ENCODE measurements at places on chromosomes 5 and 9.
A peak's percentile ranks its signal among the peaks of the same experiment; 100 is the strongest.

DNA sequence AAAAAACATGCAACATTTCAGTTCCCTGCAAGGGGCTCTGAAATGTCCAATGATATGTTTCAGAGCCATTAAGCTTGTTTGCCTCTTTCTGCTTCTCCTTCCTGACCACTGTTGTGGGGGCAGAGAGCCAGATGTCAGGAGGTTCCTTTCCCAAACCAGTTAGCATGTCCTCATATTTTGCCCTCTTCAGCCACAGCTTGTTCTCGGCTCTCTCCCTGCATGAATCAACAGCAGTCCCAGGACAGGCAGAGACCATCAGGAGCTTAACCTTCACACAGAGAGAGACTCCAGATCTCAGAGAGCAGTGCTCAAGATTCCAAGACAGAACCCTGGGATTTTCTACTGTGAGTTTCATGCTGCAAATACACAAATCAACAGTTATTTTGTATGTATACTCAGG, 218.5 kb downstream of the COMMD10 start:
- peaks cover 4% of the 10 kb centered on the region for H3K36me3 ChIP-seq
- H3K4me3 ChIP-seq, result no peak overlapping the region
- no peaks in the 10 kb centered on the region for H3K4me1 ChIP-seq

GRCh38 chr5:107542428-107542827, 128.3 kb downstream of the EFNA5 start:
- H3K4me3 ChIP-seq, result no peak overlapping the region
- peak; percentile 98 for DNase-seq
- H3K4me1 ChIP-seq, result peaks cover 29% of the 10 kb centered on the region
- peak overlapping the region; percentile 96 for H3K27ac ChIP-seq
- no peaks in the 10 kb centered on the region for H3K36me3 ChIP-seq

DNA sequence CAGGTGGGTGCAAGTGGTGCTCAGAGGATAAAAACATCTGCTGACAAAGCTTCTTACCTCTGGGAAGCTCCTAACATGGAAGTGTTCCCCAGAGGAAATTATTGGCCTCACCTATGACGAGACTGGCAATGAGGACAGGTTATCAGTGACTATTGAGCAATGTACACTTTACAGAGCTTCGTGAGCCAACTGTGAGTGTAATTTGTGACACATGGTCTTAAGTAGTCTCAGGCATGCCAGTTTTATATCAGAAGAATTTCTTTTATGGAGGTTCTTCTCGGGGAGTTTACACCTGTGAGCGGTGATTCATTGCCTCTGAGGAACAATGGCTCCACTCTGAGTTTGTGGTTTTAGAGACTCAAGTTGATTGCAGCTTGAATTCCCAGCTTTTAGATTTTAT, 11.3 kb downstream of the ANKDD1B start:
- H3K4me3 ChIP-seq, result no peak overlapping the region
- no peaks in the 10 kb centered on the region for H3K36me3 ChIP-seq
- DNase-seq, result no peak

DNA sequence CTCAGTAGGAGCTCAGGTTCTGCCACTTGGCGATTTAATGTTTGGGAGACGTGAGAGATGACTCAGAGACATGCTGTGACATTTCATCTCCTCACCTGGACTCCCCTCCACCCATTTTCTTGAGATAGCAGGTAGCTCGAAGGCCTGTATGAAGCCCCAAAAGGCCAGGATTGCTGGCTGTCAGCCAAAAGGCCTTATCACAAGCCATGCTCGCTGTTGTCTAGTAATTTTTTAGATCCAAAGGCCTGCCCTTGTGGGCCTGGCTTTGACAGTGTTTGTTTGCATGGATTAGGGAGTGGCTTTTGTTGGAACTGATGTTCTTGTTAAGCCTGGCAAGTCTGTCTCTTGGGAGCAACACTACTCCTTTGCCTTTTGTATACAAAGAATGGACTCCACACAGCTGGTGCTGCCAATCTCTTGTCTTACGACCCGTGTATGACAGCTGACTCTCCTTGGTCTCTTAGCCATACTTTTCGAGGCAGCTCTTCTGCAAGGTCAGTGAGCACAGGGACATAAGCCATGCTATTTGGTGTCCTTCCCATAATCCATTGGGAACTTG, 22.7 kb downstream of the CAVIN4 start:
- no peaks in the 10 kb centered on the region for H3K36me3 ChIP-seq
- DNase-seq, result no peak
- H3K4me1 ChIP-seq, result peaks cover 9% of the 10 kb centered on the region
- H3K27ac ChIP-seq, result no peak overlapping the region

DNA sequence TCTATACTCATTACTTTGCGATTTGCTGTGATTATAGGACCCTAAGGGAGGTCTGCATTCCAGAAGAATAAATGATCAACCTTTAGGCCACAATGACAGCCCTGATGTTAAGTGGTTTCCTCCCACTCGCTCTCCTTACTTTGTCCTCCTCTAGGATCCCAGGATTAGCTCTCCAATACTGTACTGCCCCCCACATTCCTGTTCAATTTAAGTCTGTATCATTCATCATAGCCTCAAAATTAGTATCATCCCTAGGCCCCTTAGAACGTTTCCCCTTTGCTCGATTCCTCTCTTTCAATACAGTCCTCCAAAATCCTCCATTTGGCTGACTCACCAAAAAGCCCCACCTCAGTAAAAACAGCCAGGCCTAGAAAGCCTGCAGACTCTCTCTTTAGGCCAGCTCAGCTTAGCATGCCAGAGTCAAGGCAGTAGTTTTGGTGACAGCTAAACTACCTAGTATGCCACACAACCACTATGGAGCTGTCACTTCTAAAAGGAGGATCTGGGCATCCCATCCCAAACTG, 24.4 kb downstream of the RNF145 start:
- DNase-seq, result peak; percentile 19

DNA sequence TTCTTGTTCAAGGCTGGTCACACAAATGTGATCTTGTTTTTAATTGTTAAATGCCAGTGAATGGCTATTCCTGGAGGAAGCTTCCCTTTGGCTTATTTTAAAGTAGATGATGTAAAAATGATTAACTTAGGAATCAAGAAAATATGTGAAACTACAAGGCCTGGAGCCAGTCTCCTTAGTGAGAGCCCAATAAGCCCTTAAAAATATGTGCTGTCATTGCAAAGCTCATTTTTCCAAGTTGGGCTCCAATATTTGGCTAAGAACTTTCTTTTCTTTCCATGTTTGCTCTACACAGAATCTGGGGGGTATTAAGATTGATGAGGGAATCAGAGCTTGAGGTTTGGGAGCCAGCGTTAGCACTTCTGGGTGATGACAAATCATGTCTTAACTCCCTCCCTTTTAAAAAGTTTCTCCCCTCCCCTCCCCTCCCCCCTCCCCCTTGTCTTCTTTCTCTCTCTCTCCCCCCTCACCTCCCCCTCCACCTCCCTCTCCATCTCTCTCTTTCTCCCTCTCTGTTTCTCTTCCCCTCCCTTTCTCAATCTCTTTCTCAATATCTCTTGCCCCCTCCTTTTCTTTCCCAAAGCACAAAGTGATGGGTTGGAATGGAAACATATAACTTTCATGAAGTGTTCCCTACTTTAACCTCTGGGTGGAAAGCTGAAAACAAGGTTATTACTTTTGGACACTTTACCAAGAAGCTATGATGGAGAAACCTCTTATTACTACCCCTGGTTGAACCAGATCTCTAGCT, 86.0 kb downstream of the FBXL7 start:
- H3K4me3 ChIP-seq, result no peak overlapping the region
- no peak overlapping the region for H3K27ac ChIP-seq
- H3K27me3 ChIP-seq, result no peaks in the 10 kb centered on the region
- no peak for DNase-seq
- H3K4me1 ChIP-seq, result no peaks in the 10 kb centered on the region

DNA sequence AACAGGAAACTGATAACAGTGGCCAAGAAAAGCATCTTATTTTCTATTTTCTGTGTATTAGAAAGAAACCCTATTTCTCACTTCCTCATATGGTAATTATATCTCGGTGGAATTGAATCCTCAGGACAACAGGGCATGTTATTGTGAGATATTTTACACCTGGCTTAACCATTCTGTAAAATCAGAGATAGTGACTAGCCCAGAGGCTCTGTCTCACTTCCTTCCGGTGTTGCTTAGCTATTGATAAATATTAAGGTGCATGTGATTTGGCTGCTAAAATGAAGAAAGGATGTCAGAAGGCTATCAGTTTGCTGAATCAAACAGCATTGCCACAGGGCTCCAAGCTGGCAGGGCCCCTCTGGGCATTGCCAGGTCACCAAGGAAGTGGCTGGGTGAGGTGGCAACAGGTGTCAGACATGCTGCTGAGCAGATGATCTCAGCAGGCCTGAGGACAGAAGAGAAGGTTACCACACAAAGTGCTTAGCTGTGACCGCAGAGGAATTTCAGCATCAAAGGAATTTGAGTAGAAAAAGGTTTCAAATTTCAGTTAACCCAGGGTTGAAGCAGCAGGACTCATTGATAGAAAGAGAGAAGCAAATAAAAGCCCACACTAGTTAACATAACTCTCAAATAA, 330.7 kb downstream of the PDE4D start:
- no peaks in the 10 kb centered on the region for H3K27me3 ChIP-seq
- no peak overlapping the region for H3K4me3 ChIP-seq
- peaks cover 49% of the 10 kb centered on the region for H3K4me1 ChIP-seq
- peak overlapping the region; percentile 77 for H3K27ac ChIP-seq

GRCh38 chr5:154762700-154763099, 7.5 kb downstream of the LARP1 start:
- H3K36me3 ChIP-seq, result no peaks in the 10 kb centered on the region
- H3K27ac ChIP-seq, result no peak overlapping the region
- no peaks in the 10 kb centered on the region for H3K27me3 ChIP-seq
- H3K4me3 ChIP-seq, result no peak overlapping the region
- peaks cover 23% of the 10 kb centered on the region for H3K4me1 ChIP-seq
- DNase-seq, result no peak

DNA sequence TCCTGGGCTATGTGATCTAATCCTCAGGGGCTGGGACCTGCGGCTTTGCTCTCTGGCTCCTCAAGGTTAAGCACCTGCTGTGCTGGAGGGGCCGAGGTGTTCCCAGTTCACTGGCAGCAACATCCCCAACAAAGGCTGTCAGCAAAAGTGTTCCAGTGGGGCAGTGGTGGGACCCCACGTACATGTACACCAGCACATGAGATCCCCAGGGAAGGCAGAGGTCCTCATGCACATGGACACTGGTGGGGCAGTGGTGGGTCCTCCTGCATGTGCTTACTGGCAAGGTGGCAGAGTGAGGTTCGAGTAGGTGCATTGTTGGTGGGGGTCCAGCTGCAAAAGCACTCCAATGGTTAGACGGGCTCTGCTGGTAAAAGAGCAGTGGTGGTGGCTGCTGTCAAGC, 255.6 kb upstream of the MPDZ start:
- H3K27me3 ChIP-seq, result no peaks in the 10 kb centered on the region
- H3K36me3 ChIP-seq, result no peaks in the 10 kb centered on the region
- H3K27ac ChIP-seq, result no peak overlapping the region
- H3K4me3 ChIP-seq, result no peak overlapping the region

- H3K4me3 ChIP-seq, result no peak overlapping the region
- no peaks in the 10 kb centered on the region for H3K27me3 ChIP-seq
- no peak overlapping the region for H3K27ac ChIP-seq
- H3K36me3 ChIP-seq, result no peaks in the 10 kb centered on the region
These were observed 123.1 kb downstream of the DMRT2 start for GRCh38 chr9:1173211-1173610.

DNA sequence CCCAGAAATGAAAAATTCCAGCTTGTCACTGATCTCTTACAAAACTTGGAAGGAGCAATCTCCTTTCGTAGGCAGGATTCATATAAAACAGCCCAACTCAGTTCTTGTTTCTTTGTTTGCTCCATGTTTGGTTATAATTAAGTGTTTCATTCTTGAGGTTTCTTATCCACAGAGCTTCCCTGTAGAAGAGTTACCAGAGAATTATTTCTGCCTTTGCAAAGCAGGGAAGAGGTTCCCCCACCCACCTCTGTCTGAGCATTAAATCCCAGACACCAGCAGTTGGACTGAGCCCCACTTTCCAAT, 34.1 kb upstream of the RAI14 start:
- DNase-seq, result no peak
- peak overlapping the region; percentile 1 for H3K27ac ChIP-seq
- peaks cover 34% of the 10 kb centered on the region for H3K4me1 ChIP-seq
- H3K27me3 ChIP-seq, result no peaks in the 10 kb centered on the region
- no peaks in the 10 kb centered on the region for H3K36me3 ChIP-seq
- H3K4me3 ChIP-seq, result no peak overlapping the region

- no peaks in the 10 kb centered on the region for H3K27me3 ChIP-seq
- no peak for DNase-seq
- no peak overlapping the region for H3K4me3 ChIP-seq
- H3K27ac ChIP-seq, result no peak overlapping the region
- no peaks in the 10 kb centered on the region for H3K36me3 ChIP-seq
- no peaks in the 10 kb centered on the region for H3K4me1 ChIP-seq
These were observed 7.5 kb upstream of the PRLR start for GRCh38 chr5:35237580-35238376.

DNA sequence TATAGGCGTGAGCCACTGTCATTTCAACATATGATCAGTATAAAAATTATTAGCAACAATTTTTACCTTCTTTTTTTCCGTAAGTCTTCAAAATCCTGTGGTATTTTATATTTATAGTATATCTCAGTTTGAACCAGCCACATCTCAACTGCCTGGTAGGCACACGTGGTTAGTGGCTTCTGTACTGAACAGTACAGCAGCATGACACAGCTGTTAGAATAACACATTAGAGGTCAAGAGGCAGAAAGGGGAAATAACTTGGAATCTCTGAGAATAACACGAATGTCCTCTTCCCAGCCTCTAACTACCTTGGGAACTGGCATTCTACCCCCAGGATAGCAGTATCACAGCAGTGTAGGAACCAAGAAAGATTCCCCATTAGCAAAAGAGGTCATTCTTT, 108.5 kb upstream of the IQGAP2 start:
- H3K27ac ChIP-seq, result no peak overlapping the region
- no peak for DNase-seq
- H3K4me1 ChIP-seq, result no peaks in the 10 kb centered on the region
